ENCODE measurements at places on chromosomes 12 and 14.

GRCh38 chr12:25155022-25155576 is 39.9 kb downstream of the DNAI7 start:
- DNase-seq, result peak; percentile 20

- peak; percentile 5 for DNase-seq
Observed at GRCh38 chr14:100476012-100476822, 111.0 kb downstream of the BEGAIN start.

- DNase-seq, result no peak
Observed at GRCh38 chr12:823028-823698, 70.8 kb downstream of the WNK1 start.

GRCh38 chr14:69261761-69262331 is 1.9 kb downstream of the GALNT16 start:
- no peak for DNase-seq

- DNase-seq, result peak; percentile 34
Observed at GRCh38 chr12:32536000-32536345, 136.6 kb downstream of the FGD4 start.

DNA sequence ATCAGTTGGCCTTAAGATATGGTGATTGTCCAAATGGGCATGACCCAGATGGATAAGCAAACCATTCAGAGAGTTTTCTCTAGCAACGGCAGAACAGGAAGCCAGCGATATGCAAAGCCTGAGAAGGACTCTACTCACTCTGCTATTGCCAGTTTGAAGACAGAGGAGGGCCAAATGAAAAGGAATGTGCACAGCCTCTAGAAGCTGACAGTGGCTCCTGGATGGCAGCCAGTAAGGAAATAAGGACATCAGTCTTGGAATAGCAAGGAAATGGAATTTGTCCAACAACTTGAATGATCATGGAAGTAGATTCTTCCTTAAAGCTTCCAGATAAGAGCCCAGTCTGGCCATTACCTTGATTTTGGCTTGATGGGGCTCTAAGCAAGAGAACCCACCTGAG is 60.0 kb downstream of the TMTC2 start:
- no peak for DNase-seq

DNA sequence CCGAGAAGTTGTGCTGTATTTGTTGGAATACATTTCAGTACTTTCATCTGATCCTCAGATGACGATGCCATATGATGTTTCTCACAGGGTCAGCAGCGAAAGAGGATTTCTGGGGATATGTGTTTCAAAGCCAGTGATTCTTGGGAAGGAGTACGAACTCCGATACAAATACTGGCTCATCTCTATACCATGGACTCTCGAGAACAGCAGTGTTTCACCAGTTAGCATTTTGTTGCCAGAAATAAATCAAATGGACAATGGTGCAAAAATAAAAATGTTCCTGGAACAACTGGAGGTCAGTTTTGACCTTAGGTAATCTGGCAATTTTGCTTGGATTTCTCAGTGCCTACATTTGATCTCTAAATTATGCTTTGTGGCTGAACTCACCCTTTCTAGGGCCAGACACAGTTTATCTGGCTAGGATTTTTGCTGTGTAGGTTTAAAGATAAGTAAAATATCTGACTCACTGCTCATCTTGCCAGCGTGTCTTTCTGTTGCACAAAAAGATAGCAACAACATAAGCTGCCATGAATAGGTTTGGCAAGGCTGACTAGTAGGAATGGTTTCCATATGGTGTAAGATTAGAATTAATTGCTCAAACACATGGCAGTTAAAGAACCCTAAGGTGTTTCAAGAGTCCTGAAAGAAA is 11.0 kb upstream of the MGP start:
- DNase-seq, result no peak

DNA sequence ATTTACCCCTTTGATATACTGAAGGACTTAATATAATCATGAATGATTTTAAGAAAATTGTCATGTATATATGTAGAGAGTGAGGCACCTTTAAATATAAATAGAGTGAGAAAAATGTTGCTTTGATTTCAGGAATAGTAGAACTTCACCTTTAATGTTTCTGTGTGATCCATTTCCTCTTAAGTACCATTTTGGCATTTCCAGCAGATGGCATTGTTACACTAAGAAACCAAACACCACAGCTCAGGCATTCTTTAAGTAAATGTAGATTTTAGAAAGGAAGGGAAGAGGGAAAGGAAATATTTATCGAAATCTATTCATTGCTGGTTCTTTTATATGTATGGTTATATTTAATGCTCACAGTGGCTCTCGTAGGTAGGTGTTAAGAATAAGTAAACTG is 556.7 kb upstream of the FBXO33 start:
- no peak for DNase-seq

DNA sequence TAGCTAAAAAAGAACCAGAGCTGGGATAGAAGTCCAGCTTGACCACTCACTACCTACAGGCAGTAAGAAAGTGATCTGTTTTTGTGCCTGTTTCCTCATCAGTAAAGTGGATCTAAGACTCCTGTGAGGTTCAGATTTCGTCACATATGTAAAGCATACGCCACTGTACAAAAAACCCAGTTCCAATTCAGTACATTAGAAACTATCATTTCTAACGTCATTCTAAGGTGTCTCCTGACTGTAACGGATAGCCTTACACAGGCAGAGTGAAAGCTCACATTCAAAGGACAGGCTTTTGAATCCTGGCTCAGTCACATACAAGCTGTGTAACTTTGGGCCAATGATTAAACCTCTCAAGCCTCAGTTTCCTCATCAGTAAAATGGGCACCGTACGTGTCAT is 3.5 kb downstream of the SLC15A4 start:
- DNase-seq, result no peak

- no peak for DNase-seq
Observed at GRCh38 chr12:96255077-96255476, 60.9 kb downstream of the ELK3 start.

DNA sequence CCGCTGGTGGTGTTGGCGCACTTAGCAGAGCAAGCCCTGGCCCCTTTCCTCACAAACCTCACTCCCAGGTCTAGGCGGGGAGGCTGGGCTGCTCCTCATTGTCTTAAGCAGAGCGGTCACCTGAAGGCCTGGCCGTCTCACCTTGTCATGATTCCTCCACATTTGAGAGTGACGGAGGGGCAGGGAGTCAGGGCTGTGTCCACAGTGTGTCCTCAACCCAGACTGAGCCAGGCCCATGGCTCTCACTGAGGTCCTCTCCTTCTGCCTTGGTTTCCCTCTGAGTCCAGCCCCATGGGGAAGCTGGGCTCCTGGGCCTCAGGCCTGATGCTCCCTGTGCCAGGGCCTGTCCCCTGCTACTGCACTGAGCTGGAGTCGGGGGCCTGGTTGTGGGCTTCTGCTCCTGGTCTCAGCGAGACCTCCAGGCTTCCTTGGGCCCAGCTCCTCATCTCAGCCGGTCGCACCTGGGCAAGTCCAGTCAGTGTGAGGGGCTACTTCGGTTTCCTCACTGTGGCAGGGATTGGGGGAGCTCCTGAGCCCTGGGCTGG is 44.9 kb downstream of the KRT80 start:
- DNase-seq, result no peak

- DNase-seq, result no peak
Observed at GRCh38 chr12:75260316-75260715, 50.7 kb upstream of the KCNC2 start.

DNA sequence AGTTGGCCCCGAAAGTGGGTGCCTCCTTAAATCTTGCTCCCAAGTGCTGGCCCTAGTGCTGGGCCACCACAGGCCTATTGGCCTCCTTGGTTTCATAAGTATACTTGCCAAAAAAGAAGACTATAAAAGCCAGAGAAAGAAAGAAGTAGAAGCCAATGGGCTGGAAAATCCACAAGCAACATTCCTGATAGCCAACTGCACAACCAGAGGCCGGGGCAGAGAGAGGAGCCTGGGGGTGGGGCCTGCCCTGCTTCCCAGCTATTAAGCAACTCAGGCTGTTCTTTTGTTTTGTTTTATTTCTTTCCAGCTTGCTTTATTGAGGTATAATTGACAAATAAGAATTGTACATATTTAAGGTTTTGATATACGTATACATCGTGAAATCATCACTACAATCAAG is 177.2 kb upstream of the NTF3 start:
- no peak for DNase-seq

GRCh38 chr14:98512501-98513251 is 759.3 kb downstream of the BCL11B start:
- DNase-seq, result no peak

- DNase-seq, result no peak
Observed at GRCh38 chr12:4478933-4479332, 33.3 kb upstream of the FGF6 start.

GRCh38 chr14:79467835-79468234 is 743.5 kb downstream of the DIO2 start:
- DNase-seq, result no peak

- DNase-seq, result no peak
Observed at GRCh38 chr14:21924479-21924878, 250.9 kb upstream of the OR4E1 start.

- DNase-seq, result no peak
Observed at GRCh38 chr12:107458163-107458562, 227.4 kb upstream of the PWP1 start.

- no peak for DNase-seq
Observed at GRCh38 chr14:99182548-99183250, 89.3 kb downstream of the BCL11B start.

DNA sequence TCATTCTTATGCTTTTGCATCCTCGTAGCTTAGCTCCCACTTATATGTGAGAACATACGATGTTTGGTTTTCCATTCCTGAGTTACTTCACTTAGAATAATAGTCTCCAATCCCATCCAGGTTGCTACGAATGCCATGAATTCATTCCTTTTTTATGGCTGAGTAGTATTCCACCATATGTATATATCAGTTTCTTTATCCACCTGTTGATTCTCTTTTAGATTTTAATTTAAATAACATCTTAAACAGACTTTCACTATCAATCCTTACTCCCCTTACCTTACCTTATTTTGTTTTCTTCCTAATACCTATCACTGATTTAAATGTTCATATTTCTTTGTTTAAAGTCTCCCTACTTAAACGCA is 488 bp upstream of the FBXW8 start:
- DNase-seq, result no peak

GRCh38 chr14:28608443-28608842 is 158.1 kb upstream of the FOXG1 start:
- no peak for DNase-seq

DNA sequence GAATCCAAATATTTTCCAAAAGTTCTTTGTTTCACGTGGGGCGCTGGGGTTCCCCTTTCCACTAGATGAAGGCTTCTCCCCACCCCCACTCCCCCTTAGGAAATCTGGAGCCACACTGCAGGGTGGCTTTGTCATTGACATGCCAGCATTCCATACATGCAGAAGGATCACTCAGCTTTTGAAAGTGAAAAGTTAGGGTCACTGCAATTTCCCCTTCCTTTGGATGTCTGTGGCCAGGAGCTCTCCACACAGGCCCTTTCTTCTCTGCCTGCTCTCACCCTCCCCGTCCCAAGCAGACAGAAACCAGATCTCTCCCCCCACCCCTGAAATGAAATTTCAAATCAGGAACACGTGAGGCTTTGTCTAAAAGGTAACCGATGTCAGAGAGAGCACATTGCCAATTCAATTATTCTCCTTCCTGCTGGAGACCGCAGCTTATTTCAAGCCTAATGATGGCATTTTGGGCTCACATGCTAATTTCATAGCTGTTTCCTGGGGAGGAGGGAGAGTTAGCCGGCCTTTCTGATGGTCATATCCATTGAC is 153.9 kb upstream of the RFLNA start:
- no peak for DNase-seq

DNA sequence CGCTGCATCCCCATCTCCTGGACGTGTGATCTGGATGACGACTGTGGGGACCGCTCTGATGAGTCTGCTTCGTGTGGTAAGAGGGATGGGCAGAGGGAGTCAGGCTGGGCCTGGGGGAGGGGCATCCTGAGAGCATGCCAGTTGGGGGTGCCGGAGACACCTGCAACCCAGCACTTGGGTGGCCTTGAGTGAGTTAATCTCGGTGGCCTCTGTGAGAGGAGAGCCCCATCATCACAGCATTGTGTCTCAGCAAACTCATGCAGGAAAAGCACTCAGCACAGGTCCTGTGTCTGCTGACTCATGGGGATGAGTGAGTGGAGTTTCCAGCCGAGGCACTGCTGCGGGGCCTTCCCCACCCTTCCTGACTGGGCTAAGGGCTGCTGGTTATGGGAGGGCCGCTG is 19.6 kb upstream of the LRP1-AS start:
- no peak for DNase-seq

GRCh38 chr14:105412771-105413543 is 6.7 kb upstream of the MTA1 start:
- DNase-seq, result no peak

DNA sequence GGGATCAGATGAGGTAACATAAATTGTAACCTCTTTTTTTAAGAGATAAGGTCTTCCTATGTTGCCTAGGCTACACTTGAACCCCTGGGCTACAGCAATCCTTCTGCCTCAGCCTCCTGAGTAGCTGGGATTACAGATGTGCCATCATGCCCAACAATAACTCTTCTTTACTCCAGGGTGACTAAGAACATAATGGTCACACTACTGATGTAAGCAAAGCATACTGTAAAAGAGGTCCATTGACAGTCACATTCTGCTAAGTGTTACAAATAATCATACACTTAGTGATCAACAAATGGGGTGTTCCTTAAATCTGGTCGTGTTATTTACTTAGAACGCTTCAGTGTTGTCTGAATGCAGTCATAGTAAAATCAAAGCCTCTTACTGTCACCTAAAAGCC is 68.9 kb downstream of the EPS8 start:
- no peak for DNase-seq

- DNase-seq, result no peak
Observed at GRCh38 chr14:30600922-30601918, 20.9 kb upstream of the SCFD1 start.

DNA sequence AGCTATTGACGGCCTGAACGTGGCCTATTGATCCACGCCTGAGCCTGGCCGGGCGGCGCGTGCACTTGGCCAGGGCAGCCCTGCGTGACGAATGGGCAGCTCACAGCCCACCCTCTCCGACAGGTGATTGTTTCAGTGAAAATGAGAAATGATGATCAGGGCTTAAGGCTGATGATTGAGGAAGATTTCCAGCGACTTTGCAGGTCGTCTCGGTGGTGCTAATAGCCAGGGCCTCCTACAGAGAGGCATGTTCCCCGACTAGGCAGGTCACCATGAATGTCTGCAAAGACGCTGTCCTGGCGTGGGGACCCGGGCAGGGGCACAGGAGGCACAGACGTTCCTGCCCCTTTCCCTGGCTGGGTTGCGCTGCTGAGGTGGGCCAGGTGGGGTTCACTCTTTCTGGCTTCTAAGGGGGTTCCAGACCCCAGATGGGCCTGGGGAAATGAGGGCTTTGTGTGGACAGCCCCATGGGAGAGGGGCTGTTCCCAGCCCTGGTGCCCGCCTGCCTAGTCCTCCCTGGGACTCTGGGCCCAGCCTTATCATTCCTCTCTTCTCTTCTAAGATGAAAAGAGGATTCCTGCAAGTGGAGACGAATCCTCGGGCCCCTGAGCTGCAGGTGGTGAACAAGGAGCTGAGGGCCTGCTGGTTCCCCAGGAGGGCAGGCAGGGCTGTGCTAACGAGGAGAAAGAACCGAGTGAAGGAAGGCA is 157.4 kb downstream of the KIF26A start:
- DNase-seq, result no peak

DNA sequence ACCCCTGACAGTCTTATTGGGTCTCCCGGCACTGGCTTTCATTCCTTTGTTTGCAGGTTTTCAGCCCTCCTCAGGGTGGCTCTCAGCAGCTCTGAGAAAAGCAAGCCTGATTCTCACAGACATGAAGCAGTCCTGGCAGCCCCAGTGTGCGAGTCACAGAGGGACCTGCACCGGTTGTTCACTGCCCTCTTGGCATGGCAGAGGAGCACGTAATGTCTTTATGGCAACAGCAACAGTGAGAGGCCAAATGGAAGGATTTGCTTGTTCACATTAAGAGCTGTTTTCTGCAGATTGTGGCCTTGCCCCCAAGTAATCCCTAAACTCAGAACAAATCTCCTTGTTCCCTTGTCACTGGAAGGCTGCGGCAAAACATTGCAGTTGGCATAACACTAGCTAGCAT is 3.4 kb downstream of the KCNA5 start:
- no peak for DNase-seq
